Dermis microvascular lymphatic vessel endothelial cell (primary cell): ENCODE measurements at places on chromosomes 4 and X. TPM values are rescaled to one million over a fixed set of nuclear protein-coding genes. Genes with fewer than 3 reads are reported as not detected.

- no peak for DNase-seq
These were observed 67.9 kb downstream of the PKD2 start for GRCh38 chr4:88075336-88075735.

GRCh38 chrX:11040405-11040804 lies 70.7 kb upstream of the HCCS start:
- DNase-seq, result no peak

- no peak for DNase-seq
These were observed 116.0 kb downstream of the SOWAHB start for GRCh38 chr4:76781698-76782595.

NUP62CL gene
- 0.13 TPM in 1 of 2 replicates, not detected in the other for total RNA-seq

- peak; percentile 10 for DNase-seq
These were observed 34.1 kb upstream of the GAB1 start for GRCh38 chr4:143302536-143302935.

DNA sequence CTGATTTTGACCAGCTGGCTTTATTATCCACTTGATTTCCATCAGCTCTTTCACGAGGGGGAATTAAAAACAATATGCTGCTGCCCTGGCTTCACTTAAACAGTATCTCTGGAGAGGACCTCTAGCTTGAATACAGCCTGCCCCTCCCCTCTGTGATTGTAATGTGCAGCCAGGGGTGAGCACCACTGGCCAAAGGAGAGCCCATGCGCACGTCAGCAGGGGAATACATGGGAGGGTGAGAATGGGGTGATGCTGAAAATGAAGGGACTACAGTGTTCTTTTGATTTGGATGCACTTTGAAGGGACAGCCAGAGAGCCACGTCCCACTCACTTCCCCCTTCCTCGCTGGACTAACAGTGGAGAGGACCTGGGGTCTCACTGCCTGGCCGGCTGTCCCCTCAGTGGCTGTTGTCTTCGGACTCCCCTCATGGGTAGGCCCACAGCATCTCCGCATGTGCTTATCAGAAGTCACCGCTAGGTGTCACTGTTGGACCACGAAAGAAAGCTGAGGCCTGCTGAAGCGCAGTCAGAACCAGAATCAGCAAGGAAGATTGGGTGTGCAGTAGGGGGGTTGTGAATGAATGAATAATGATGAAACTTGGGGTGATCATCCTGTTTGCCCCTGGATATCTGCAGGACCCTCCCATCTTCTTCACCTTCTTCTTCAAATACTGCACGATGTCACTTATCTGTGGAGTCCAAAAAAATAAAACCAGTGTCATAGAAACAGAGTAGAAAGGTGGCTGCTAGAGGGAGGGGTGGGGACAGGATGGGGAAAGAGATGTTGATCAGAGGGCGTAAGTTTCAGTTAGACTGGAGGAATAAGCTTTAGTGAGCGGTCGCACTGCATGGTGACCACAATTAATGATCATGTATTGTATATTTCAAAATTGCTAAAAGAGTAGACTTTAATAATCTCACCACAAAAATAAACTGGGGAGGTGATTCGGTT lies 32.8 kb downstream of the CLCN4 start:
- peak; percentile 68 for DNase-seq

DNA sequence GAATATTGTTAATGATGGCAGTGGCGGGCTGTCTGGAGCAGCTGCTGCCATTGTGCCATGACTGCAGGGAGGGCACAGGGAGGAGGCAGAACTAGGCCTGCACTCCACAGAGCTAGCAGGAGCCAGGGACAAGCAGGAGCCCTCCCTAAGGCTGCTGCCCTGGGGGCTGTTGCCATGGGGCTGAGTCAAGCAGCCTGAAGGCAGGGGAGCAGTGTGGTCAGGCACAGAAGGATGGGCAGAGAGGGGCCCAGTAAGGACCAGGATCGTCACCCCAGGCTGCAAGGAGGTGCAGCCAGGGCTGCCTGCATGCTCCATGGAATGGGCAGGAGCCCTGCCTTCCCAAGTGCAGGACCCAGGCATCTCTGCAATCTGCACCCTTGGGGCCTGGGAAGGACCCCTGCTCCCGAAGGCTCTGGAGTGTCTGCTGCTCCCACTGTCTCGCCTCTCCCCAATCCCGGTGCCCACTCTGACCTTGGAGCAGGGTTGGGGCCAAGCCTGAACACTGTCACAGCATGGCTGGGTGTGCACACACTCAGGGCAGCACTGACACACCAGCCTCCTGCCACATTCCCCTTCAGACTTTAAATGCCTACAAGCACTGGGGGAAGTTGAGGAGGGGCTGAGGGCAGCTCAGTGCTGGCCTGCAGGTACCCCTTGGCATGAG lies 98.3 kb upstream of the GALNTL6 start:
- no peak for DNase-seq

DNA sequence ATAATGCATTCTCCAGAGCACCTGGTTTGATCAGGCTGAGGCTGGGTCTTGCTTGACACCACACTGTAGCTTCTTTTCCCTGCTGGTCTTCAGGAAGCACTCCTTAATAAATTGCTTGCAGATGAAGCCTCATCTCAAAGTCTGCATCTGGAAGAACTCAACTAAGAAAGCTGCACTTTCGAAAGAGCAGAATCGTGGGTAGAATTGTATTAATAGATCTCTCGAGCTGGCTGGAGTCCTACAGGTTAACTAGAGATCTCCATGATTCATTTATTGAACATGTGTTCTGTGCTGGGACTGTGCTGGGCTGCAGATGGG lies 152.7 kb downstream of the STK32B start:
- DNase-seq, result no peak

GABRB1 gene
- total RNA-seq, result not detected in 2 replicates

WDR17 gene
- total RNA-seq, result under 0.01 TPM in 2 replicates

GRCh38 chrX:41984628-41985027 lies 61.3 kb upstream of the CASK start:
- no peak for DNase-seq

RS1 gene
- not detected in 2 replicates for total RNA-seq

- no peak for DNase-seq
These were observed 47.9 kb downstream of the EFNB1 start for GRCh38 chrX:68876731-68877130.

CT83 gene
- not detected in 2 replicates for total RNA-seq
